CD8-positive, alpha-beta T cell (primary cell): ENCODE measurements at places on chromosomes 11 and 22.

GRCh38 chr11:11836676-11837231, 5.0 kb upstream of the USP47 start:
- no peak for DNase-seq

DNA sequence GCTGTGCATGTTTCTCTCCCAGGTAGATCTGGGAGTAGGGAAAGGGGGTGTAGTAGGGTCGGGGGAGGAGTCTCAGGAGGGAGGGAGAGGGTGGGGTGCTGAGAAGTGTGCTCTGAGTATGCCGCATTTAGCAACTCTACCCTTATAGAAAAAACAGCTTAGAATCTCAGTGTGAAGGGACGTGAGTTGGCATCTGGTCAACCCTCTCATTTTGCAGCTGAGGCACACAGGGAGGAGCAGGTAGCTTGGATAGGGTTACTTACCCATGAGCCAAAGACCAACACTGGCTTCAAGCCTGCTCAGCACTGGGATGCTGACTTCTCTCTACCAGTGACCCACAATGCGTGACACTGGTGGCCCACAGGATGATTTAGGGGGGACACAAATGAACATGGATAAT, 95.9 kb downstream of the FBXO7 start:
- no peak for DNase-seq

- DNase-seq, result no peak
Observed at GRCh38 chr11:75430714-75431532, 2.1 kb downstream of the KLHL35 start.

GRCh38 chr22:21796863-21797262, 61.3 kb upstream of the YPEL1 start:
- no peak for DNase-seq

GRCh38 chr11:62132689-62133293, 9.0 kb downstream of the INCENP start:
- DNase-seq, result no peak

- DNase-seq, result peak; percentile 34
Observed at GRCh38 chr22:29635734-29636357, 32.4 kb downstream of the NF2 start.

GRCh38 chr11:28153586-28153985, 45.4 kb downstream of the METTL15 start:
- no peak for DNase-seq

DNA sequence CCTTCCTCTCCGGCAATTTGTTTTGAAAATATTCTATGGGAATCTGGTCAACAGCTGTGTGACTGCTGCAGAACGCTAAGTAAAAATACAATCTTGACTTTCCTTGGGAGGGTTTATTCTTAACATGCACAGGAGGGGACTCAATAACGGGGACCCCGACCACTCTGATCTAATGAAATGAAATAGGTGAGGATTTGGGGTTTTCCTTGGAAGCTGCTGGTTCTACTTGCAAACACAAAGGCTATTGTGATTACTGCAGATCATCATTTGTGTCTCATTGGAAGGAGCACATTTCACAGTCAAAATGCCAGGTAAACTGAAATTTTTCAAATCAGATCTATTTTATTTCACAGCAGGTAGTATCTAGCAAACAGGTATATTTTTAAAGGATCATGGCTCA, 366.1 kb downstream of the SHANK2 start:
- DNase-seq, result no peak
